ENCODE measurements at places on chromosomes 7 and 10.

GRCh38 chr7:3260401-3260715, 40.7 kb upstream of the SDK1 start:
- peak; percentile 26 for DNase-seq

DNA sequence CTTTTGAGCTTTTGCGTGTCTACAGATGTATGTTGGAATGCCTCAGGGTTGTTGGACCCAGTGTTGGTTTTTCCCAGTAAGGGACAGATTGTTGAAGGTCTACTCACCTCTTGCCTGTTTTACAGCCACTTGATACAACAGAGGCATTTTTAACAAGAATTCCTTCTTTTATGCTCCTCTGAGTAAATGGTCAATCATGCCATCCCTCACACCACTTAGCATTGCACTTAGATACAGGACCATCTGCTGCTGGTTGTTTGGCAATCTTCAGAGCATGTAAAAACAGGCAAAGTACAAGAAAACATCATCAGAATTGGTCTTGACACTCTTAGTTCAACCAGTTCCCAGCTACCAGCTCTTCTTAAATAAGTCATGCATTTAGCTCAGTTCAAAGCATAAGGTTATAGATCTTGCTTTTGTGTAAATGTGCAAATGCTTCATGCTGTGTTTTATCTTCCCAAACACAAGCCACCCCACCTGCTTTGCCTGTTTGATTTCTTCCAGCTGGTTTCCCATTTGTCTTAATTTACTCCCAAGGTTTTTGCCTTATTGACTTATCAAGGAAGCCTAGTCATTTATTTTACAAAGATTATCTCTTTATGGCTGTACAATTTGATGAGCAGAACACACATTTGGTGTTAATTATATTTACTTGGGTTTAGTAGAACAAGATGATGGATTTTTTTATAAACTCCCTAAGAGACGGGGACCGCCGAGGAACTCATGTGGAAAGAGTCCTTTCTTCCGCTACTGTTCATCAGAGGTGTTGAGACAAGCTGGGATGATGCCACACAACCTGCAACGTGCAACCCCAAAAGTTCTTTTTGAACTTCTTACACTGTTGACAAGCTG, 136.6 kb downstream of the AHR start:
- DNase-seq, result no peak

- no peak for DNase-seq
Measured at GRCh38 chr7:156448918-156449317, 191.7 kb upstream of the RNF32 start.

GRCh38 chr10:130747356-130747755, 564.2 kb downstream of the TCERG1L start:
- DNase-seq, result no peak

- no peak for DNase-seq
Measured at GRCh38 chr10:56624082-56624481, 263.0 kb upstream of the ZWINT start.

GRCh38 chr10:22158426-22158825, 59.4 kb downstream of the EBLN1 start:
- DNase-seq, result no peak

GRCh38 chr10:126518218-126519080, 130.2 kb upstream of the ADAM12 start:
- DNase-seq, result no peak

GRCh38 chr7:92766461-92767003, 69.8 kb downstream of the CDK6 start:
- DNase-seq, result no peak

GRCh38 chr10:11586170-11586569, 25.3 kb downstream of the USP6NL start:
- no peak for DNase-seq

GRCh38 chr10:119413471-119414080, 128.9 kb downstream of the RGS10 start:
- no peak for DNase-seq

GRCh38 chr10:44913350-44914081, 2.4 kb downstream of the TMEM72 start:
- DNase-seq, result no peak

DNA sequence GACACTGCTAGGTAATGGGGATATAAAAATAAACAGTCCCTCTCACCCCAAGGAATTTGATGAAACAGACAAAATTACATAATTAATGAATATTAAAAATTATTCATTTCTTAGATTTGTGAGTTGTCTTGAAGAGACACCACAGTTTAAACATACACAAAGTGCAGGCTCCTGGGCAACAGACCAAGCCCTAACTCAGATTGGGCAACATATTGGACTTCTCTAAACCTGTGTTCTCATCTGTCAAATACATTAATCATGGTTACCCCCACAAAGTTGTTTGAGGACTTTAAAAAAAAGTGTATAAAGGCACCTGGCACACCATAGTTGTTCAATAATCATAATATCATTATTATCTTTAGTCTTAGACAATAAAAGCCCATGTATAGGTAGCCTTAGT, 62.5 kb upstream of the CAPZA2 start:
- DNase-seq, result no peak

DNA sequence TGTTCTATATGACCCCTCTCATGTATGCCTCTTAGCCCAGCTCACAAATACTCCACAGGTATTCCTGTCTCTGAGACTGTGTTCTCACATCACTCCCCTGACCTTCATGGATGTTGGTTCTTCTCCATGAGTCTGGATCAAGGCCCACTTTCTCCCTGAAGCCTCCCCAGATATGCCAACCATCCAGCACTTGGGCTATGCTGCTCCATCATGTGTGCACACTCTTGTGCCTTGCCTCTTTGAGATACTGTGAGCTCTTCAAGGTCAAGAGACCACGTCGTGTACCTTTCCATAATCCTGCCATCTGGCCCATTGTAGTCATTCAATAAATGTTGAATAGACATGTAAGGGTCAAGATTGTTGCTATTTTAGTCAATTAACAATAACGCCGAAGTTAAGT, 30.1 kb upstream of the TM9SF3 start:
- no peak for DNase-seq

DNA sequence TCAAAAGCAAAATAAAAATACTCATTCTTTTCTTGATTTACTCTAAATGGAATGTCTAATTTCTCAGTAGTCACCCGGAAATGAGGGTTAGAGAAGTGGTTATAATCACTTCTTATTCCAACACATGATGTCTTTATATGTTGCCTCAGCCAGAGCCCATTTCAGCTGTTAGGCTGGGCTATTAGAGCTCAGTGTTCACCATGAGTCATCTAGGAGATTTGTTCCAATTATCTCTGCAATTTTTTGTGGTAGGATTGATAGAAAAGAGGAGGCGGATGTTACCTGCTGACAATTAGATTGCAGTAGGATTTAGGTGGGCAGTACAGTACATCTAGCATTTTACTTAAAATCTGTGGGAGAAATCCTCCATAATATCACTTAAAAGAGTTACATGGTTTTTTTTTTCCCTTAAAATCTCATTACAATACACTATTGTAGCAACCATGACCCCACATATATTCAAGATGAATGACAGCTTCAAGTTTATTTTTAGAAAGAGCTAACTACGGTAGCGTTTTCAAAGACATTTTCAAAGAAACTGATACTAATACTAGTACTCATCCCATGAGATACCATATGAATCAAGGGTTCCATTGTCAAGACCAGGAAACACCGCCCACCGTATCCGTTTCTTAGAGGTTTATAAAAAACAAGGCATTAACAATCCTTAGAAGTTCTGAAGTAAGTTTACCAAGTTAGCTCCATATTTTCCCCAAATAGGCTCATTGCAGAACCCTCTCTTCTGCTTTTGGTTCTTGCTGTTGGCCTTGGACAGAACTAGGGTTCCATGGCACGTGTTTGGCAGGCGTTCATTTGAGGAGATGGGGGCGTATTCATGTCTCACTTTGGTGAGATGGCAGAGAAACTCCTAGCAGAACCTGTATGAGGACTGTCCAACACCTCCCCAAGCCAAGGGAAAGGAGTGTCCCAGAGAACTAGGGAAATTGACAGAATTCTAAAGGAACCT, 10.4 kb downstream of the CPA2 start:
- DNase-seq, result peak; percentile 74

DNA sequence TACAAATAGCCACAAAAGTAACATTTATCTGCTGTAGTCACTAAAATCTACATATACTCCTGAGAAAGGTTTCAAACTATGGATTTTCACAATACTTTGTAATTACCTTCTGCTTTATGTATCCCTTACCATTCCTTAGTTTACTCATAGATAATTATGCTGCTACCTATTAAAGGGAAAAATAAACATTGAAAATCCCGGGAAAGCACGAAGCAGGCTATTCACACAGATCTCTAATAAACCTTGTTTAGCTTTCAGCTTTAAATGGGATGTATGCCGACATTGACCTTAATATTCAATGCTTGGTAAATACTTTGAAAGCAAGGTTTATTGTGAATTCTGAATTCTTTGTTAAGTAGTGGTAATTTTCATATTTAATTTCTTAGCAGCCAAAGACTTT, 58.5 kb upstream of the SMIM30 start:
- DNase-seq, result no peak

DNA sequence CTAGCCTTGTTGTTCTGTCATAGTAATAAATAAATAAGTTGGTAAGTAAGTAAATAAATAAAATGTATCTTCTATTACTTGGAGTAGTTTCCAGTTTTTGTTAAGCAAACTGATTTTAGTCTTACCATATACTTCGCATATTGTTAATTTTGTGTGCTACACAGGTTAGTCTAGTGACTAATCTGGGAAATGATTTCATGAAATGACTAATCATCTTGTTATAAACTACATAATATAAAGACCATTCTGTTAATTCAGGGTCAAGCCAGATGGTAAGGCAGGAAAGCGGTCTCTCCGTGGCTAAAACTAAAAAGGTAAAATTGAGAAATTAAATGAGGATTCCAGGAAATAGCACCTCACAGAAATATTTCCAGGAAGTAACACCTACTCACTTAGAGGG, 58.5 kb upstream of the FOXP2 start:
- no peak for DNase-seq

- DNase-seq, result no peak
Measured at GRCh38 chr7:11319491-11320274, 346.0 kb downstream of the PHF14 start.

DNA sequence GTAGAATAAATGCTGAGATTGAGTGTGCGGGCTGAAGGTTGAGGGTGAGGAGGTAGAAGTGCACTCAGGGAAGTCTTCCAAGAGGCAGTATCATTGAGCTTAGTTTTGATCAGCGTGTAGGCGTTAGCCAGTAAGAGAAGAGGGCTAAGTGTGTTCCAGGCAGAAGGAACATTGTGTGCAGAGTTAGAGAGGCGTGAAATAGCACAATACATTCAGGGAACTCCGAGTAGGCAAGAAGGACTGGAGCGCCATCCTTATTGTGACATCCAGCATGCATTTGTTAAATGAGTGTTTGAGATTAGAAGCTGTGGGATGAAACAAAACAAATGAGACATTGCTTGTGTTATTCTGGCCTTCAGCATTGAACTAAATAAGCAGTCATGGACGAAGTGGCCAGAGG, 140.9 kb upstream of the MKLN1 start:
- no peak for DNase-seq
